Caco-2 (cell line): ENCODE measurements at places on chromosomes 1 and 21. TPM values are rescaled to one million over a fixed set of nuclear protein-coding genes. Genes with fewer than 3 reads are reported as not detected.

DNA sequence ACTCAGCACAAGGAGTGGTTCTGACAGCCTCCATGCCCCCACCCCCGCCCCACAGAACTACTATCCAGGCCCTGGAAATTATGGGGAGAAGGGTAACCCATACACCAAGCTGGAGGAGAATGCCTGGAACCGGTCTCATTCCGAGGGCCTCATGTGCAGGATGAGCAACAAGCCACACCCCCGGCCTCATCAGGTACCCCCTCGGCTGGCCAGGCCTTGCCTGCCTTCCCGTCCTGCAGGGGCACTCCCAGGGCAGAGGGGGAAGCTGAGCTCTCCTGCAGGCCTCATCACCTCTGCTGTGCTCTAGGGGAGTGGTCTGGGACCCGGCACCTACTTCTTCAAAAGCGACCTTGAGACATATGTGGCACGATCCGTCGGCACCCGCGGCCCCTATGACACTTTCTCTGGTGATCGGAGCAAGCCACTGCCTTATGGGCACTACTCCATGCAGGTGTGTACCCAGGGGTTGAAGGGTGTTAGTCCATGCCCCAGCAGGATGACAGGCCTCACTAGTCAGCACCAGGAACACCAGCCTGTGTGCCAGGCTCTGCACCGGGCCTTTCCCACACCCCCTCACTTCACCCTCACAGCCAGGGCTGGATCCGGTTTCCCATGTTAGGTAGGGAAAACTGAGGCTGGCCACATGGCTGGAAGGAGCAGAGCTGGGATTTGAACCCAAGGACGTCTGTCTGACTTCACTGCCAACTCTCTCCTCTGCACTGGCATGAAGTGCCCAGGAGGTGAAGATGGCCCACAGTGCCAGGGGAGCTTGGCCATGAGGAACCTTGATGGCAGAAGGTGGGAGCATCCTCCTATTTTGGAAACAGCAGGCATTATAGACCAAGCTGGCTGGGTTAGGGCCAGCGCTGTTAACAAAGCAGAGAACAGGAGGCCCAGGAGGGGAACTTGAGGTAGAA, 10.9 kb upstream of the TTC22 start:
- H3K36me3 ChIP-seq, result no peaks in the 10 kb centered on the region
- no peak overlapping the region for H3K4me3 ChIP-seq
- no peaks in the 10 kb centered on the region for H3K4me1 ChIP-seq
- no peak overlapping the region for H3K27ac ChIP-seq
- no peaks in the 10 kb centered on the region for H3K27me3 ChIP-seq

GRCh38 chr1:180974236-180974635, 48.4 kb downstream of the STX6 start:
- H3K27ac ChIP-seq, result no peak overlapping the region
- H3K36me3 ChIP-seq, result peaks cover 3% of the 10 kb centered on the region
- H3K27me3 ChIP-seq, result no peaks in the 10 kb centered on the region
- no peak for DNase-seq

The PRAMEF9 gene
- total RNA-seq, result not detected in 2 replicates

The MATN1 gene
- total RNA-seq, result not detected in 2 replicates

DNA sequence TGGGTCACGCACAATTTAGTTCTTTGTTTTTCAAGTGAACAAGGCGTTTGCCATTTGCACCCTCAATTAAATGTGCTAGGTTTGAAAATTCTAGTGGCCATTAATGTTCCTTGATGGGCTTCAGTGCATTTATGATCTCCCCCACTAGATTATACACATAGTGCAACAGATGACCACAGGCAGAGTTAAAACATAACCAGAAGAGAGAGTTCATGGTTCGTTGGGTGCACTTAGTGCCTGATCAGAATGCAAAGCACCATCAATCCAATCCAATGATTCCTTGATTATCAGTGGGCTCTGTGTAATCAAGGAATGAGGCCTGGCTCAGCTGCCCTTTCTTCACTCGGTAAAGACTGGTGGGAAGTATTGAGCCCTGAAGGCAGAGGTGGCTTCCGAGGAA, 334.5 kb downstream of the PRDM2 start:
- H3K27me3 ChIP-seq, result no peaks in the 10 kb centered on the region
- no peaks in the 10 kb centered on the region for H3K36me3 ChIP-seq
- H3K4me1 ChIP-seq, result no peaks in the 10 kb centered on the region
- no peak for DNase-seq
- H3K4me3 ChIP-seq, result no peak overlapping the region
